ENCODE measurements at places on chromosomes 12 and 14.

DNA sequence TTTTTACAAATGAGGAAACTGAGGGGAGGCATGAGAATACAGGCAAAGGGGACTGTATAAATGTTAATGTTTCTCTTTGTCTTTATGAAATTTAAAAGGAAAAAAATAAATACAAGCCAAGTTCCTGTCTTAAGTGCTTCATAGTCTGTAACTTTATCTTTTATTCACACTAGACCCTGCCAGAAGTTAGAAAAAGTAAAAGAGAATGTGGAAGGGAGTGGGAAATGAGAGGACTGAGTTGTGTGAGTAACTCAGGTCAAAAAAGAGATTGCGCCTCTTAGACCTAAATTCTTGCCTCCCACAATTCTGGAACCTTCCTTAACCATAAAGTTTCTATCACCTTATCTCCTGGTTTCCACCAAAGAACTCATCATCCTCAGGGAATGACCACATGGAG, 141.1 kb downstream of the KICS2 start:
- no peak for DNase-seq

DNA sequence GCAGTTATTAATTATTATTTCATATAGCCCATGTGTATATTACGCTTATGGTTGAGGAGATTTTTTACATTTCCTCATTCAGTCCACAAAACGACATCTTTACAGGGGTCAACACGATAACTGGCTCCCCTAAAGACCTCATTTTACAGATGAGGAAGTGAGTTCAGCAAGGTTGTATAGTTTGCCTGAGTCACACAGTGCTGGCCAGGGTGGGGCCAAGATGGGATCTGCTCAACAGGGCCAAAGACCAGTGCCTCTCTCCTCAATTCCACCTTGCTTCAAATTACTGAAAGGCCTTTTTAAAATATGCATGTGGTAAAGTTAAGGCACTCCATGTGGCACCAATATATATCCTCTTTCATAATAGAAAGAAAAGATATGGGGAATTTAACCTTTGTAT, 13.1 kb downstream of the GRIN2B start:
- DNase-seq: no peak

- DNase-seq: no peak
Measured at GRCh38 chr12:6978611-6979011, 7.9 kb downstream of the EMG1 start.

DNA sequence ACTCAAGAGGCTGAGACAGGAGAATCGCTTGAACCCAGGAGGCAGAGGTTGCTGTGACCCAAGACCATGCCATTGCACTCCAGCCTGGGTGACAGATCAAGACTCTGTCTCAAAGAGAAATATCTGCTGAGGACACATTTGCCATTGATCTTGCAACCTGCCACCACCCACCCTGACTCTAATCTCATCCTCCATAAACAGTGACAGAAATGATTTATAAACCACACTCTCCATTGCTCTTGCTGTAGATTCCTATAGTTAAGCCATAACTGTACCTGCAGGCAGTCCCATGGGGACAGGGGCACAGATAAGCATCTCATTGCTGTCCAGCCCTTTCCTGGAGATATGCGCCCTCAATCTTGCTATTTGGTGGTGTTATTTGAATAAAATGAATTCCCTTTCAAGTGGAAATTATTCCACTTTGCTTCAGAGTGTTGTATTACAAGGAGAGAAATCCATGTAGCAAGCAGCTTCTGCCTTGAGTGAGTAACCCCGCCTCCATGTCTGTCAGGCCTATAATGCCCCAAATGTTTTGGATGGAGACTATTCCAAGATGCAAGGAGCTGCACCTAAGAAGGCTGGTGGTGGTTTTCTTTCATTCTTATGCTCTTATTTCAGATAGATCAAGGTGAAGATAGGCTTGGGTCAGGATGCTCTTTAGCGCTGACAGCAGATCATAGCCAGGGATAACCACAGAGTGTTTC, 3.0 kb upstream of the ZDHHC22 start:
- no peak for DNase-seq

DNA sequence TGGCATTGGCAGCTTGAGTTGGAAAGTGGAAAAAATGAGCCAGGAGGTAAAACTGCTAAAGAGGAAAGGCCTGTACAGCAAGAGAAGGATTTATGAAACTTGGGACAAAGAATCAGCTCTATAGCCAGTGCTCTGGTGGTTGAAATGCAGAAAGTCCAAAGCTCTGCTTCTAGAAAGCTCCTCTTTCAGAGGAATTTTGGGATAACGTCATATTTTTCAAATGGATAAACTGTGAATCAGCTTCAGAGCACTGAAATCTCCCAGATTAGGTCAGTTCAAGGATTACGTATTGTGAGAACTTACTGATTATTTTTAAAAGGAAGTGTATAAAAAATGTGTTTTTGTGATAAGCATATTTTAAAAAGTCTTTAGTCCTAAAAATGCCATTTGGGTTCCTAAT, 203.1 kb upstream of the CNOT2 start:
- no peak for DNase-seq

DNA sequence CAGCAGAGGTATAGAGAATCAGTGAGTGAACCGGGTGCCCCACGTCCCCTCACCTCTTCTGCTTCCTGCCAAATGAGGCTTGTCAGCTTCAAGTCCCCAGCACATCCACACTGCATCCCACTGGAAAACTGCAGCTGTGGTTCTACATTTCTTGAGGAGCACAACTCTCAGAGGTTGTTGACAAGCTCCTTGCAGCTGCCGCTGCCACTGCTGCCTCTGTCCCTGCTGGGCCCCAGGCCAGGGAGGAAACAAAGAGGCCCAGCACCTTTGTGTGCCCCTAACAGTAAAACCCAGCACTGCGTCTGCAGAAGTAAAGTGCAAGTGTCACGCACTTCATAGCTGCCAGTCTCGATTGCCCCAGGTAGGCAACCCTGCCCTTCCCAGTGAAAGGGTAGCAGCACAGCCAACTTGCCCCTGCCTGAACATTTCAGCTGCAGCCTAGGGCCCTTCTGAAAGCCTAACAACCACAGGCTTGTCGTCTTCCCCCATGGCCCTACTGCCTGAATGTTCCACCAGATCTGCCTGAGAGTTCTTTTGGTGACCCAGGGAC, 1162.1 kb upstream of the USP15 start:
- DNase-seq: no peak

- DNase-seq: no peak
Measured at GRCh38 chr12:51871918-51872688, 15.8 kb upstream of the ANKRD33 start.

All from GM06990 (cell line).